Lower lobe of right lung (tissue), 2 donors: ENCODE measurements at places on chromosomes 5 and 9. TPM values are rescaled to one million over a fixed set of nuclear protein-coding genes. Genes with fewer than 3 reads are reported as not detected.

GRCh38 chr5:180718810-180719453, 20.9 kb downstream of the OR2Y1 start:
- H3K36me3 ChIP-seq = no peaks in the 10 kb centered on the region
- H3K27ac ChIP-seq = no peak overlapping the region
- H3K4me1 ChIP-seq = no peaks in the 10 kb centered on the region
- H3K4me3 ChIP-seq = no peak overlapping the region
- DNase-seq = no peak

DNA sequence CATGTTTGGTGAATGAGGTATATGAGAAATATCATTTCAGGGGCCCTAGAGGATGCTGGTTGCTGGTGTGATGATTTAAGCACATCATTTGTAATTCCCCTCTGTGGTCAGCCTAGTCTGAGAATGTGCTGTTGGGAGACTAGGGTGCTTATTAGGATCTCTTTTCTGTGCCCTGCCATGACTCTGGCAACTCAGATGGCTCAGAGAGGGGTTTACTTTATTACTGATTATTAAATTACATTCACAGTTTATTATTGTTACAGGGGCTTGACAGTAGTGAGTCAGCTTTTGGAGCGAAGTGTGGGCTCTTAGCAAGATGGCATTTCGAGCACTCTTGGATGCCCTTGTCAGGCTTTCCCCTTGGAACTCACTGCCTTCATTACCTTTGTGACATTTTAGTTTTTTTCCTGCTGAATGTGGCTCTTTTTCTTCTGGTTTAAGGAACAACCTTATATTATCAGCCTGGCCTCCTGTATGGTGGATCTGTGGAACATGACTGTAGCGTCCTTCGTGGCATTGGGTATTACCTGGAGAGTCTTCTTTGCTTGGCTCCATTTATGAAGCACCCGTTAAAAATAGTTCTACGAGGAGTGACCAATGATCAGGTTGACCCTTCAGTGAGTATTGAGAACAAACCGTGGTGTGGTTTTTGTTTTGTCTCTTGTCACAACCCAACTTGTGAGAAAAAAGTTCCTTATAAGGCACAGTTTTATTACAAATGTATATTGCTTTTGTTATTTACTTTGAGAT, 33.8 kb downstream of the RCL1 start:
- no peak overlapping the region for H3K27ac ChIP-seq
- no peaks in the 10 kb centered on the region for H3K27me3 ChIP-seq
- H3K4me3 ChIP-seq = no peak overlapping the region
- peaks cover 4% of the 10 kb centered on the region for H3K36me3 ChIP-seq
- peaks cover 22% of the 10 kb centered on the region for H3K4me1 ChIP-seq

DNA sequence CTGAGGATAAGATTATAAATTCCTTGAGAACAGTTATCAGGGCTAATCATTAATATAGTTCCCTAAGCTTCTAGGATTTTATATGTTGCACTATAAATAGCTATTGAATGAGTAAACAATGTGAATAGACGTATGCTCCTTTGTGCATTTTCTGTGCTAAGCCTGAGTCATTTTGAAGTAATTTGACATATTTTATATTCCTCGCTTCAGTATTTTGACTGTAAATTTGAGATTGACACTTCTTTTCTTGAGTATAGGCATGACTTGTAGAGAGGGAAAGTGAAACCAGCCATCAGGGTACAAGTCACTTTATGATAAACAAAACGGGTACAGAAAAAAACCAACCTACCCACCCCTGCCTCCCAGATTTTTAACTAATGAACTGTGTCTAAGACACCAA, 367.7 kb upstream of the PRR16 start:
- no peak for DNase-seq
- H3K4me3 ChIP-seq = peak overlapping the region; percentile 0
- H3K27ac ChIP-seq = no peak overlapping the region
- H3K36me3 ChIP-seq = no peaks in the 10 kb centered on the region

DNA sequence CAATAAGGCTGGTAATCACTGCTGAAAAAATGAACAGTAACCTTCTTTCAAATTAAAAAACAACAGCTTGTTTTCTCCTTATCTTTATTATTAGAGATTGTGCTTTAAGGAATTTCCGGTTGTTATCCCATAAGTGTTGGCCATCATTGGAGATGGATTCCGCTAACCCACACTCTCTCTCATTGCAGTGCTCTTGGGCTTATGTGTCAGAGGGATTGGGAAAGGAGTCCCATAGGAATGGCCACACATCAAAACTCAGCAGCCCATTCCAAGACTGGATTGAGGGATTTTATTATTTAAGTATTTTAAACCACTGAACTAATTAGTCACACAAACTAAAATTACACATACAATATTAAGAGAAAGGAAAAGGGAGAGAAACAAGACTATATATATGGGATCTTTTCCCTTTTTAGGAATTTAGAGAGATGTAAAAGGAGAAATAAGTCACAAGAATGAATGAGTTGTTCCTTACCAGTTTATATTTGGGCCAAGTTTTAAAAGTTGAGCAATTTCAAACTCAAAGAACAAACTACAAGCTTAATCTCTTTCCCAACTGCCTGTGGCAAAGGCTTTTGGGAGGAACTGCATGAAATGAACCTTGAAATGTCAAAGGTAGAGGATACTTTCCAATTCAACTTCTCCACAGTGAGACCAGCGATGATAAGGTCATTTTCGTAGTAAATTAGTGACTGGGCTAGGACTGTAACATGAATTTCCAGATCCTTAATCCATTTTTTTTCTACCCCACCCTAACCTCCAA, 2.4 kb downstream of the SPINK6 start:
- DNase-seq = no peak
- H3K4me3 ChIP-seq = no peak overlapping the region
- H3K36me3 ChIP-seq = no peaks in the 10 kb centered on the region
- peaks cover 8% of the 10 kb centered on the region for H3K4me1 ChIP-seq
- no peaks in the 10 kb centered on the region for H3K27me3 ChIP-seq

DNA sequence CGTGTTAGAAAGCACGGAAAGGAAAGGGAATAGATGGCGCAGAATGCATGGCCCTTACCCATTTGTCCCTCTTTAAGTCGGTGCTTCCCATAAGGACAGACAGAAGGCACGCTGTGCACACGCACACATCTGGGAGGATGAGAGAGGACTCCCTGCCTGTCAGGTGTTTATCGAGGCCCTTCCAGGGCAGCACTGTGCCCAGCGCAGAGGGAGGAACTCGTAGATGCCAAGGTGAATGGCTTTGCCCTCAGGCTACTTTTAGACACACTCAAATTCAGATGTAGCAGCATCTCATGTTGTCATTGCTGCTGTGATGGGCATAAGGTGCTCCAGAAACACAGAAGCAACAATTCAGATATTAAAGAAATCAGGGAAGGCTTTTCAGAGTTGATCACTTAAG, 70.2 kb upstream of the CTSL start:
- DNase-seq = no peak
- H3K36me3 ChIP-seq = peaks cover 40% of the 10 kb centered on the region
- no peak overlapping the region for H3K27ac ChIP-seq
- H3K4me1 ChIP-seq = peaks cover 14% of the 10 kb centered on the region

DNA sequence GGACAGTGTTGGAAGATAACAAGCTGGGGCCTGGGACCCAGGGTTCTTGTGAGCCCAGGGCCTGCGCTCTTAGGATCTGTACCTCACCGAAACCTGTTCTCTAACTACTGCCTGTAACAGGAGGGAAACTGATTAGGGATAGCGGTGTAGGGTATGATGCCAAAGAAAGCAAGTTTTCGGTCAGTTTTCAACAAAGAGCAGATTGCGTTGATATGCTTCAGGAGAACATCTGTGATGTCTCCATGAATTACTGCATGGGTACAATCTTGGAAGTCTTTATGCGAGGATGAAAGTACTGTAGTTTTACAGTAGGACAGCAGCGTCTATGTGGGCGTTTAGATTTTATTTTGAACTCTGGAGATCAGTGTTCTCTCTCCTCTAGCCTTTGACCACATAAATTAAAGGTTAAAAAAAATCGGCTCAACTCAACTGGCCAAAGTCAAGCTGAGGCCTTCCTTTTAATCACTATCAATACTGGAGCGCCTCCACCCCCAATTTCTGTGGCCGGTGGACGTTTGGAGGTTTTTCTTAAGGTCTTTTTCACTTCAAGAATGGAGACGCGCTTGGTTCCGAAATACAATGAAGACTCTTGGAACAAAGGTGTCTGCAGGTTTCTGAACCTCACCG, 3.0 kb downstream of the NFIL3 start:
- H3K4me1 ChIP-seq = peaks cover 59% of the 10 kb centered on the region
- peak overlapping the region; percentile 70 for H3K4me3 ChIP-seq
- no peaks in the 10 kb centered on the region for H3K36me3 ChIP-seq

GRCh38 chr5:133430095-133430494, 182.2 kb downstream of the FSTL4 start:
- no peak overlapping the region for H3K27ac ChIP-seq
- H3K27me3 ChIP-seq = no peaks in the 10 kb centered on the region
- H3K4me3 ChIP-seq = no peak overlapping the region
- H3K4me1 ChIP-seq = no peaks in the 10 kb centered on the region
- no peaks in the 10 kb centered on the region for H3K36me3 ChIP-seq

GRCh38 chr9:126116351-126117157, 210.1 kb upstream of the MVB12B start:
- H3K27ac ChIP-seq = no peak overlapping the region
- no peaks in the 10 kb centered on the region for H3K36me3 ChIP-seq

DNA sequence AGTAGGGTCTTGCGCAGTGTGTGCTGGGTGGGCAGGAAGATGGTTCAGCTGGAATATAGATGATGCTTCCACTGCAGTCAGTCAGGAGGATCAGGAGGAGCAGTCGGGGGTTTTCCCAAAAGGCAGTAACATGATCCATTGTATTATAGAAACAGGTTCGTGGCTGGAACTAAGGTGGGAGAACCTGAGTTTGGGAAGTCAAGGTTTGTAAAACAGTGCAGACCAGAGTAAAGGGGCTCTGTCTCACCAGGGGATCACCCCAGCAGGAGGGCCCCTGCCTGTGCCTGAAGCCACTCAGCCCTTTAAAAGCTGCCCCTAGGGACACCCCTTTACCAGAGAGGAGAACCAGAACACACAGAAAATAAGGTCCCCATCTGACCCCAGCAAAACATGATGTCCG, 213.4 kb downstream of the AUH start:
- H3K36me3 ChIP-seq = no peaks in the 10 kb centered on the region
- no peak overlapping the region for H3K4me3 ChIP-seq
- no peak overlapping the region for H3K27ac ChIP-seq
- no peaks in the 10 kb centered on the region for H3K27me3 ChIP-seq
- DNase-seq = no peak
- H3K4me1 ChIP-seq = peaks cover 21% of the 10 kb centered on the region

DNA sequence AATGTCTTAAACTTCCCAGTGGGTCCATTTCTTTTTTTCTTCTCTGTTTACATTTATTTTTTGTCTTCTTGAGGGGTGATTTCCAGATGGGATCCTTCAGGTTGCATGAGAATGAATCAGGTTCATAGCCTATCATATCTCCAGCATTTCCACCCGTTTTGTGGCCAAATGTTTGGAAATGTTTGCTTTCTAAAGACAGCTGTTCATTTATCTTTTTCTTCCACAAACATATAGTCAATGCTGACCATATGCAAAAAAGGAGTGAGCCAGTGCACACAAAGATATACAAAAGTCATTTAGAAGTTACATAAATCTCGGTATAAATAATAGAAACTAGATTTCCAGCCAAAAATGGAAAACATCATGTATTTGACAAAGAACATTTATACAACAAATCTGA, 71.6 kb upstream of the STC2 start:
- H3K36me3 ChIP-seq = no peaks in the 10 kb centered on the region
- no peaks in the 10 kb centered on the region for H3K27me3 ChIP-seq
- no peak overlapping the region for H3K4me3 ChIP-seq
- DNase-seq = no peak
- H3K27ac ChIP-seq = no peak overlapping the region

GRCh38 chr5:6475626-6476312, 27.1 kb downstream of the UBE2QL1 start:
- H3K27ac ChIP-seq = no peak overlapping the region
- H3K4me1 ChIP-seq = no peaks in the 10 kb centered on the region
- no peaks in the 10 kb centered on the region for H3K27me3 ChIP-seq
- no peak for DNase-seq

DNA sequence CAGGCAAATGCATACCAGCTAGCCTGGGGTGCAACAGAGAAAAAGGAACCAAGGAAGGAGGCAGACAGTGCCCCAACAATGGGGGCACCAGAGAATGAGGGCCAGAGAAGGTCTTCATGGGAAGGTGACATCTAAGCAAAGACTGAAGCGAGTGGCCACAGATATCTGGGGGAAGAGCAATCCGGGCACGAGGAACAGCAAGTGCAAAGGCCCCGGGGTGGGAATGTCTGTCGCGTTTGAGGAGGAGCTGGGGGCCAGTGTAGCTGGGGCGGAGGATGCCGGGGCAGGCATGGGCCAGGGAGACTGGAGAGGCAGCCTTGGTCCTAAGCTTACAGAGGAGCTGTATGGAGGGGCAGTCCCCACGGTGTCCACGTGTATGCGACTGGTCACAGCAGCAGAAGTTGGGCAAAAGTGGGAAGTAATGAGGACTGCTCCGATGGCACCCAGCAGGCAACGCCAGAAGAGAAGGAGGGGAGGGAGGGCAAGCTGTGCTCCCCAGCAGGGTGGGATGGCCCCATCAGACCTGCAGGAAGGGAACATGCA, 19.1 kb downstream of the EEIG1 start:
- peaks cover 54% of the 10 kb centered on the region for H3K4me1 ChIP-seq
- DNase-seq = no peak
- no peak overlapping the region for H3K4me3 ChIP-seq
- H3K36me3 ChIP-seq = no peaks in the 10 kb centered on the region
- no peaks in the 10 kb centered on the region for H3K27me3 ChIP-seq

DNA sequence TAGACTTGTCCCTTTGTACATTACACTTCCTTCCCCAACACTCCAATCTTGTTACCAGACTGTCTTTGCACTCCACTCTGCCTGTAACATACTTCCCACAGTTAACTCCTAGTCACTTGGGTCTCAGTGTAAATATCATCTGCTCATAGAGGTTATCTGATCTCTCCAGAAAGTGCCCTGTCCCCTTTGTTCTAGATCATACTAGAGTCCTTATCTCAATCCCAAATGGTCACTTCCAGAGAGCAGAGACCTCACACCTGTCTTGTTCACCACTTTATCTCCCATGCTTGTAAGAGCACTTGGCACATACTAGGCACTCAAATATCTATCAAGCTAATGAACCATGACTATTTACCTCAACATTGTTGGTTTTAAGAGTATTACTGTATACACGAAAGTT, 30.4 kb downstream of the SETX start:
- H3K36me3 ChIP-seq = peaks cover 60% of the 10 kb centered on the region
- H3K4me1 ChIP-seq = peaks cover 21% of the 10 kb centered on the region
- no peaks in the 10 kb centered on the region for H3K27me3 ChIP-seq
- no peak for DNase-seq
- H3K4me3 ChIP-seq = no peak overlapping the region

Gene SNX24
- total RNA-seq = 26.7 TPM

Gene UBTD2
- 15.8 TPM for total RNA-seq

Gene NUTM2F
- not detected for total RNA-seq

Gene NRARP
- total RNA-seq = 6.5 TPM

Gene SLC6A18
- not detected for total RNA-seq

Gene LIFR
- 110 TPM for total RNA-seq

Gene NEUROG1
- total RNA-seq = not detected
